Stimulated activated CD8-positive, alpha-beta memory T cell treated with anti-CD3 and anti-CD28 coated beads, Interleukin-15, amount 100 ng/mL, for 24 hours (primary cell): ENCODE measurements at places on chromosomes 5 and 9.

GRCh38 chr9:128946571-128947276, 679 bp downstream of the DOLK start:
- DNase-seq = no peak

GRCh38 chr9:137986268-137987099, 108.9 kb downstream of the CACNA1B start:
- DNase-seq = no peak

- no peak for DNase-seq
Measured at GRCh38 chr9:126335837-126336735, 9.5 kb downstream of the MVB12B start.

DNA sequence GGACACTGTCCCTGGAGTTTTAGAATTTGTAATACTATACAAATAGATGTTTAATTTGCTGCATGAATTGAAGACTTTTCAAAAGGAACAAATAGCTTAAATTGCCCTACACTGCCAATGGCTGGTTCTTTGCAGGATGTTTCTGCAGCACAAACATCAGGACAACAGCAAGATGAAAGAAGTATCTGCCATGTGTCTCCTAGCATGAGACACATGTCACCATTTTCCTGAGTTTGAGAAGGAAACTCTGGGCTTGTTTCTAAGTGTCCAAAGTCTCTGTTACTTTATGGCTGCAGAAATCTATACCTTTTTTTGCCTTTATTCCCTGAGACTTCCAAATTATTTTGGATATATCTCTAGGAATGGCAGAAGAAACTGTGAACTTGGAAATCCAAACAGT, 623 bp upstream of the OR13F1 start:
- DNase-seq = no peak

- no peak for DNase-seq
Measured at GRCh38 chr5:61995486-61995885, 310.5 kb upstream of the KIF2A start.

DNA sequence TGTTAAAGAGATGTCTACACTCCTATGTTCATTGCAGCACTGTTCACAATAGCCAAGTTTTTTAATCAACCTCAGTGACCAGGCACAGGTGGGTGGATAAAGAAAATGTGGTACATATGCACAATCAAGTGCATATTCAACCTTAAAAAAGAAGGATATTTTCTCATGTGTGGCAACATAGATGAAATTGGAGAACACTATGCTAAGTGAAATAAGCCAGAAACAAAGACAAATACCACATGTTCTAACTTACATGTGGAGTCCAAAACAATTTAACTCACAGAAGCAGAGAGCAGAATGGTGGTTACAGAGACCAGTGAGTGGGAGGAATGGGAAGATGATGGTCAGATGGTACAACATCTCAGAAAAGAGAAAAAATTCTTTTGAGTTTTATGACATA, 31.8 kb downstream of the ANXA1 start:
- DNase-seq = no peak

GRCh38 chr9:98430535-98431292, 175.3 kb upstream of the TBC1D2 start:
- DNase-seq = no peak

GRCh38 chr5:88925692-88926490, 42.9 kb upstream of the MEF2C start:
- no peak for DNase-seq

DNA sequence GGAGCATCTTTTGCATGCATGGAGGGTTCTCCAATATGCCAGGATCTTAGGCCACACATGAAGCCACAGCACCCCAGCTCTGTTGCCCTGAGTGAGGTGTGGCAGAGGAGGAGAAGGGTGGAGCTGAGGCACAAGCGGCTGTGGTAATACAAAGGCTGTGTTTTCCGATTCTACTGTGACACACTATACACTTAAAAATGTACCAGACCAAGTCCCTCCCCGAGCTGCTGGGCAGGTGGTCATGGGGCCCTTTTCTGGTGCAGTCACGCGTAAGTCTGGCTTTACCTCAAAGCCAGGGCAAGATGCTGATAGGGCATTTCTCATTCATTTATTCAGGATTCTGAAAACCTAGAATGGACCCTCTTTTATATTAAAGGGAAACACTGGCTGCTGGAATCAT, 3.7 kb downstream of the ADGRV1 start:
- no peak for DNase-seq

DNA sequence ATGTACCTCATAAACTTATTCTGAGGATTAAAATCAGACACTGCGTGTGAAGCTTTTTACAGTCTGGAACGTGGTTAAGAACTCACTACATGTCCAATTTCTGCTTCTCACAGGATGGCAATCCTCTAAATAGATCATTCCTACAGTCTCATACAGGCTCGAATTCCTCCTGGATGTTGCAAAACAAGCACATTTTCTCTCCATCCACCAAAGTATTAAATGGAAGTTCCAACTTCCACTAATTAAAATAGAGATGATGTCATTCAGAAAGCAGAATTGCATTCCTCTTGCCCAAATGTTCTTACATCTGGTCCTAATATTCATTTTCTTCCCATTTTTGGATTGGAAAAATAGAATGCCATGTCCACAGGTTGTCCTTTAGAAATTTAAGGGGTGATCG, 145.5 kb upstream of the PCA3 start:
- no peak for DNase-seq

GRCh38 chr9:136014147-136014923, 53.2 kb upstream of the UBAC1 start:
- no peak for DNase-seq

DNA sequence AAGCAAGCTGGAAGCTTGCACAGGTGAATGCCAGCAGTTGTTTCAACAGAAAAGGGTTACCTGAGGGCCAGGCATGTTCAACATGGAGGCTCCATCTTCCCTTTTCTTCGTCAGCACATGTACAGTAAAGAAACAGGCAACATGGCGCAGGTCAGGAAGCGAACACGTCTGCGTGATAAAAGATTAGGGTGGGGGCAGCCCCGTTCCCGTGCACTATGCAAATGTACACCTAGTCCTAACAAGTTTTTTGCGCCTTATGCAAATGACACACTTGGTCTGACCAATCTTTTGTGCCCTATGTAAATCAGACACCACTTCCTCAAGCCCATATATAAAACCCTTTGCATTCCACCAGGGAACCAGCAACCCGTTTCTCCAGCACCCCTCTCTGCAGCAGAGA, 452.1 kb upstream of the PTPRD start:
- no peak for DNase-seq

DNA sequence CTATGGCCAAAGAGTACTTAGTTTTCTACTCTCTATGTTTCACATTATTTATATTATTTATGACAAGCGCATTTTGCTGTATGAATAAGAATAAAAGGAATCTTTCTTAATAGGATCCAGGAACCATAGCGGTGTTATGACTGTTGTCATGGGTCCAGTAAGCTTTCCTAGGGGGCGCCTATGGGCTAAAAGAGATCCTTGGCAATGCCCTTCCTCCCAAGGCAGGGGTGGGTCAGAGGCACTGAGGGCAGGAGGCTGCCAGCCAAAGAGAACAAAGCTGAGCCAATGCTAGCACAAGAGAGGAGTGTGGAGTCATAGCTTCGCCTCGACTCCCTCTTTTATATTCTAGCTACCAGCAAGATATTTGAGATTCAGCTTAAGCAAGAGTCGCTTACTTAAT, 98.4 kb upstream of the GNAQ start:
- no peak for DNase-seq

DNA sequence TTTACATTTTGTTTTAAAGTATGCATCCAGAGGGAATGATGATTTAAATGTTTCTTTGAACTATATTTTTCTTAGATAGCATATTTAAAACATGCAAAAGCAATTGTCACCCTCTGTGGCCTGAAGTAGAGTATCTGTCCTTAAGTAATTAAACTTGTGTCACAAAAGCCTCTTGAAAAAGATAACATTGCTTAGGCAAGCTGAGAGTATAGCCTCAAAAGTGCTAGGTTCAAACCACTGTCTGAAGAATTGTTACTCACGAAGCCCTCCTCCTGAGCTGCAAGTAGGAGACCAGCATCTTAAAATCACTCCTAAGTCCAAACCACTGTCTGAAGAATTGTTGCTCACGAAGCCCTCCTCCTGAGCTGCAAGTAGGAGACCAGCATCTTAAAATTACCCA, 378.0 kb upstream of the PRR16 start:
- DNase-seq = no peak

- DNase-seq = no peak
Measured at GRCh38 chr5:179732918-179733771, 523 bp downstream of the MAML1 start.

DNA sequence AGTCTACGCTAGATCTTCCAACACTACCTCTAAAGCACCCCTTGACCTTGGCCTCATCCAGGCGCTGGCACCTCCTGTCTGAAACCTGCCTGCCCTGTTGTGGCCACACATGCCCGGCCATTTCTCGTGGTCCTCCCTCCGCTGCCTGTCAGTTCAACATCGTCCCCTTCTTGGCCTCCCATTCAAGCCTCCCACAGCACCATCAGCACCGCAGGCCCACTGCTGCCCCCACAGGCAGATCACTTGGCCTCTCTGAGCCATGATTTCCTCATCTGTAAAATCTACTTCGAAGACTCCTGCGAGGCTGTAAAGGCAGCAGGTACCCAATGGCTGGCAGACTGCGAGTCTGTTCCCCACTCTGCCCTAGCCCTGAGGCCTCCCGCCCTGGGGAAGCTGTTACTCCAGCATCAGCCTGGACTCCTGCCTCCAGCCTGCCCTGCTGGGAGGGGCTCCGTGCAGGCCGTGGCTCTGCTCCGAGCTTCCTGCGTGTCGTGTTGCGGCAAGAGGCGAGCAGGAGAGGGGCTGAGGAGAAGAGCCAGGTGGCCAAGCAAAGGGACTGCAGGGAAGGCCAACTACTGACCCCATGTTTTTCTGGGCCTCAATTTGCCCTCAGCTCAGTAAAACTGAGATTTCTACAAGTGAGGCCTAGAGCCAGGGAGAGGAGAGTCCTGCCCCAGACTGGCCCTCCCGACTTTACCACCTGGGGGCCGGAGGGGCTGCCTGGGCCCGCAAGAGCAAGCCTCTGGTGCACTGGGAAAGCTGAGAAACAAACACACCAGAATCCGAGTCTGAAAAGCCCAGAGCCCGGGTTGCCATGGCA, 70.5 kb upstream of the LRRTM2 start:
- DNase-seq = no peak

- DNase-seq = no peak
Measured at GRCh38 chr5:30040488-30041118, 1152.9 kb upstream of the CDH6 start.

GRCh38 chr5:79794347-79794746, 104.7 kb downstream of the CMYA5 start:
- no peak for DNase-seq

DNA sequence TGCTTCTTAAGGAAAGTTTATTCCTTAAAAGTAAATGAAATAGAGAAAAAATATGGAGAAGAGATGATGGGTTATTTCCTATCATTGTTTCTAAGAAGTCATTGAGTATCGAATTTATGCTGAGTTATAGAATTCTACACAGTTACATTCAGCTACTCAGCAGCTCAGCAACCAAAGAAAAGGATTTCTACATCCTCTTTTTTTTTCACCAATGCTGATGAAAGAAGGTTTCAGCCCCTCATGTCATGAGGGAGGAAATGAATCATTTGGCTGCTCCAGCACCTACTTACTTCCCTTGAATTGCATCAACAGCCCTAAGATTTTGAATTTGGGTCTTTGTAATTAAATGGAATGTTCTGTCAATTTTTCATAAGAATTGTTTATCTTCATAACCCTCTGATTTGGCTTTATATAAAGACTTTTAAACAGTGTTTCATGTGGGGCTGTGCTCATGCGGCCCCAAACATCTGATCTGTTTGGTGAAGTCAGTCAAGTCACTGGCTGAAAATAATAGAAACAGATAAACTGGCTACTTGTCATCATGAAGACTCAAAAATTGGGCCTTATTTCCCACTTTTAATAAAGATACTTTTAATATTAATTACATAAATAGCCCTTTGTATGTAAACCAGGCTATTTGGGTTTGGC, 18.5 kb upstream of the SNX2 start:
- no peak for DNase-seq

DNA sequence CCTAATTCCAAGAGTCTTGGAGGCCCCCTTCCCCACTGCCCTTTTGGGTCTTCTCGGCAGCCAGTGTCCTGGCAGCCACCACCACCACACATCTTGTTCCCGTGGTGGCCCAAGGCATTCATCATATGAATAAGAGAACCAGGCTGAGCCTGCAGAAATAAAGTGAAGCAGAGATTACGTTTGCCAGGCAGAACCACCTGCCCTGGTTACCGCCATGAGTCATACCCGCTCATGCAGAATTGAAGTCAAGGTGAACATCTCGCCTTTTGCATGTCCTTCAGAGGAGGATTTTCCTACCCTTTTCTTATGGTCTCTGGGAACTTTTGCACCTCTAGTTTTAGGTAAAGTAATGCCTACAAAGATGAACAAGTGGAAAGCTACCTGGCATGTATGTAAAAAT, 119.5 kb upstream of the LMX1B start:
- no peak for DNase-seq

GRCh38 chr9:22331533-22331932, 115.1 kb upstream of the DMRTA1 start:
- DNase-seq = no peak

DNA sequence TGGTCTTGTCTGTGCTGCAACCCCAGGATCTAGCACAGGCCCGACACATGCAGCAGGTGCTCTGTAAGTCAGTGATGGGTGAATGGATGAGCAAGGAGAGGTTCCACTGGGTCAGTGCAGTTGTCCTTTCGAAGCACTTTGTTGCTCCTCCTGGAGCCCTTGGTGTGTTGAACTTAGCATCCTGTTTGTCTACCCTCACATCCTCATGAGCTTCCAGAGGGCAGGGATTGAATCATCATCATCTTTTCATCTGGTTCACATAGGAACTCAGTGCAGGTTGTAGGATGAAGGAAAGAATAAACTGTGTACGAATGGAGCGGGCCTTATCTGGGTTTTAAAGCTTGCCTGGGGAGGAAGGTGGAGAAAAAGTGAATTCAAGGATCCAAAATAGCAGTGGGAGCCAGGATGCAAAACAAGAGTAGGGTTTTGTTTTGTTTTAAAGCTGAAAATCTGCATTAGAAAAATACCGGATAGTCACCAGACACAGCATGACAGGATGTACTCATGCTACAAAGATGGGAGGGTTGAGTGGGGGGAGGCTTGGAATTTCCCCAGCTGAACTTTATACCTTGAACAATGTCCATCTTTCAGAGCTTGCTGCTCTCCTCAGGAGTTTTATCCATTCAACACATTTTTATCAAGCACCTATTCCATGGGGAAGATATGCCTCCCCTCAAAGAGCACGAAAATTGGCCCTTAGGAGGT, 55.8 kb downstream of the PTTG1 start:
- DNase-seq = no peak

- DNase-seq = no peak
Measured at GRCh38 chr9:135343136-135343535, 136.4 kb upstream of the PPP1R26 start.

GRCh38 chr5:2376486-2376885, 375.0 kb downstream of the IRX2 start:
- DNase-seq = no peak

DNA sequence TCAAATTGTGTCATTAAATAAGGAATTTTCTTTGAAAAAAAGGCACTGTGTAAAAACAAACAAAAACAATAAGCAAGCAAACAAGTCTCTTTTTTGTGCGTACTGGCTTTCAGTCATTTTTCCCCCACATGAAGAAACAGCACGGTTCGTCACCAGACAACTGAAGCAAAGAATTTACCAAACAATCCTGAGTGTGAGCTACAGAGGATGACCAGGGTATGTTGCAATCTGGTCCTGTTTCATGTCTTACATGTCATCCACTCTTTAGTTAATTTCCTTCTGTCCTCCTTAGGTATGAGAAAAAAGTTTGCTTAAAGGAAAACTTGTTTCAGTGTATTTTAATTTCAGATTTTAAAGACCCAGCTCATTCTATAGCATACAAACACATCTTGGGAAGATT, 1080.7 kb upstream of the NUDT12 start:
- no peak for DNase-seq

- no peak for DNase-seq
Measured at GRCh38 chr5:3639175-3639574, 43.5 kb downstream of the IRX1 start.
